ENCODE measurements at places on chromosomes 7 and 10.

- no peak for DNase-seq
Measured at GRCh38 chr7:130489140-130489983, 2.5 kb upstream of the MEST start.

DNA sequence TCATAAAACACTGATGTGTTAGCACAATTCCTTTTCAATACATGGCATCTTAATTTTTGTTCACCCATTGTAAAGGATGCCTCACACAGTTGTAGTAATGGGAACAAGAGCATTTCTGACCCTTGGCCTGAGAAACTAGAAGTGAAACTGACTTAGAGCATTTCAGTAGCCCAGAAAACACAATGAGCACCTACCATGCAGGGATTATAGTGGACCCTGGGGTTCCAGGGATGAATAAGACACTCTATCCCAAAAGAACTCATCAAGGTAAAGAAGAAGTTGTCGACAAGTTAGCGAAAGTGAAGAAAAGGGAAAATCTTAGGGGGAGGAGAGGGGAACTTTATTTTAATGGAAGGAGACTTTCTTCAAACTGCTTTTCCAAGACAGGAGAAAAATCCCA, 125.6 kb downstream of the NT5C2 start:
- no peak for DNase-seq

GRCh38 chr10:30505543-30506298, 71.7 kb downstream of the MAP3K8 start:
- no peak for DNase-seq

DNA sequence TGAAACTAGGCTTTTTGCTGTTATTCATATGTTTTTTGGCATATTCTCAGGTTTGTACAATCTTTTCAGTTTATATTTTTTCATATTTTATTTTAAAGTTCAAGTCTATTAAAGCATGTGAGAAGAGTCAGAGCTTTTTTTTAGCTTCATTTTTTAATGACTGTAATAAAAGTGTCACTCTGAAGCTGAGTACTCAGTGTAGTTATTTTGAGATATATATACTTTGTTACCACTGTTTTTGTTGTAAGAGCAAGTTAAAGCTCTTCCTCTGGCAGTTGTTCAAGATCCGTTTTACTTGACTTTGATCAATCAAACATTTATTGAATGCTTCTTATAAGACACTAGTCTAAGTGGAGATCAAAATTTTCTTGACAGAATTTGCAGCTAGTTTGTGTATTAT, 37.5 kb downstream of the CASD1 start:
- no peak for DNase-seq

GRCh38 chr10:116669832-116670644, 49.3 kb downstream of the PNLIPRP2 start:
- DNase-seq: no peak

DNA sequence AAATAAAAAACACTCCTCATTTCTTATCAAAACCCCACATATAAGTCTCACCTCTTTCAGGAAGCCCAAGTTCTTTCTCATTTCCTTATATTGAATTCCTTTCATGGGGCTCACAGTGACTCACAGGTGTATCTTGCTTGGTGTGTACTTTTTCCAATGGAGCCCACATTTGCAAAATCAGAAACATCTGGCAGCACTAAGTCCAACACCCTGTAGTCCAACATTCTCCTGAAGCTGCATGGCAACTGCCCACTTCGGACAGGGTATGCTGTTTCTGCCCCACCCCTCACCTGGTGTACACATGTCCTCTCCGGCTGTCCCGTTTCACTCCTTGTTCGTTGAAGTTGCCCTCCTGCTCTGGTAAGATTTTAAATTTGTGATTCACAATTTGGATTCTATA, 544.1 kb downstream of the SORCS3 start:
- DNase-seq: no peak

GRCh38 chr7:90210981-90211380, 559 bp upstream of the STEAP2 start:
- DNase-seq: no peak

- DNase-seq: no peak
Measured at GRCh38 chr7:105112440-105113418, 98.7 kb downstream of the KMT2E start.

- no peak for DNase-seq
Measured at GRCh38 chr7:14385074-14385473, 395.6 kb upstream of the ETV1 start.

DNA sequence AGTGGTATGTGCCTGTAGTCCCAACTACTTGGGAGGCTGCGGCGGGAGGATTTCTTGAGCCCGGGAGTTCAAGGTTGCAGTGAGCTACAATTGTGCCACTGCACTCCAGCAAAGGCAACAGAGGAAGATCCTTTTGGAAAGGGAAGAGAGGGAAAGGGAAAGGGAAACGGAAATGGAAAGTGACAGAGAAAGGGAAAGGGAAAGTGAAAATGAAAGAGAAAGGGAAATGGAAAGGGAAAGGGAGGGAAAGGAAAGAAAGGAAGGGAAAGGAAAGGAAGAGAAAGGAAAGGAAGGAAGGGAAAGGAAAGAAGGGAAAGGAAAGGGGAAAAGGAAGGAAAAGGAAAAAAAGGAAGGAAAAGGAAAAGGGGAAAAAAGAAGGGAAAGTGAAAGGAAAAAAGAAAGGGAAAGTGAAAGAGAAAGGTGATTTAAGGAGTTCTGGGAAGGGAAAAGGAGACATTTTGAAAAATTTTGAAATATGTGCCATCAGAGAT, 2.3 kb upstream of the ZC3HAV1 start:
- no peak for DNase-seq

GRCh38 chr7:22665923-22666322, 61.1 kb upstream of the IL6 start:
- DNase-seq: no peak
